ENCODE measurements at places on chromosomes 3 and 15. TPM values are rescaled to one million over a fixed set of nuclear protein-coding genes. Genes with fewer than 3 reads are reported as not detected.

GRM2 gene
- not detected for total RNA-seq

CILP gene
- total RNA-seq: 110 TPM

TTC21A gene
- total RNA-seq: 2.9 TPM

- DNase-seq: no peak
Measured at GRCh38 chr3:182182531-182182968, 470.8 kb downstream of the SOX2 start.

DNA sequence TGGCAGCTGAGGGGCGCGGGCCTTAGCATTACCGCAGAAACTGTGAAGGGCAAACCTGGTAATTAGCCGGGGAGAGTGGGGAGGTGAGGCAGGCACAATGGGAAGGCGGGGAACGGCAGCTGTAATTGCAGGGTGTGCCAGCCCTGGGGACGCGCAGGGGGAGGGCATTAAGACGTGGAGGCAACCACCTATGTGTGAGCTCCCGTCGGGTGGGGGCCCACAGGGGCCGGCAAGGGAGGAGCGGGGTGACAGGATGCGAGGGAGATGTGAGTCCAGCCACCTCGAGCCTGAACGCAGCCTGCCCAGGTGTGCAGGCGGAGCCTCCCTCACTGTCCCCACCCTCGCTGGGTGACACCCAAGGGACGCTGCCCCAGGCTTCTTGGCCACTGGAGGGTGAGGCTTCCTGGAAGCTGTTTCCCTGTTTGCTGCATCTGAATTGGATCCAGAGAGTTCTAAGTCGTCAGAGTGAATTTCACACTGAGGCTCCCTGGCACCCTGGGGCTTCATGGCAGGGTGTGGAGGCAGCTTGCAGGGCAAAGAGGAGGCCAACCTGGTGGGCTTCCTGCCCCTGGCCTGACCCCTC lies 130.6 kb upstream of the MEF2A start:
- DNase-seq: peak; percentile 48

DNA sequence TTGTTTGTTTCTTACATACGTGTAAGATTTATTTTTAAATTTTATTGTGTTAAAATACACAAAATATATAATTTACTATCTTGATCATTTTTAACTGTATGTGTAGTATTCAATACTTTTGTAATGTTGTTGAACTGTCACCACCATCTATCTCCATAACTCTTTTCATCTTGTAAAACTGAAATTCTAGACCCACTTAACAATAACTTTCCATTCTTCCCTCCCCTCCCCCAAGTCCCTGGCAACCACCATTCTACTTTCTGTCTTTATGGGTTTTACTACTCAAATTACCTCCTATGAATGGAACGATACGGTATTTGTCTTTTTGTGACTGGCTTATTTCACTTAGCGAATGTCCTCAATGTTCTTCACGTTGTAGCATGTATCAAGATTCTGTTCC lies 262.1 kb upstream of the CHRM5 start:
- no peak for DNase-seq

DNA sequence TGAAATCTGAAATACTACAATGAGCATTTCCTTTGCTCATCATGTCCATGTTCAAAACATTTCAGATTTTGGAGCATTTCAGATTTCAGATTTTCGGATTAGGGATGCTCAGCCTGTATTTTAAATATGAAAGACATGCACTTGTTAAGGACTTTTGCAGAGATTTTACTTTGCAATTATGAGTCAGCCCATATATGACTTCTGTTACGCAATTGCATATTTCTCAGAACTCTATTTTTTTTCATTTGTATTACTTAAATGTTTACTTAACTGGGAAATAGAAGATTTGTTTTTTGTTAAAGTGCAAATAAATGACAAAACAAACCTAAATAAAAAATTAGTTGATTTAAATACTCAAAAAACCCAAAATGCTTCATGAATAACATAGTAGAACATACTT lies 376.2 kb downstream of the ZBTB20 start:
- no peak for DNase-seq

- no peak for DNase-seq
Measured at GRCh38 chr15:41487381-41487780, 6.3 kb upstream of the ITPKA start.

DNA sequence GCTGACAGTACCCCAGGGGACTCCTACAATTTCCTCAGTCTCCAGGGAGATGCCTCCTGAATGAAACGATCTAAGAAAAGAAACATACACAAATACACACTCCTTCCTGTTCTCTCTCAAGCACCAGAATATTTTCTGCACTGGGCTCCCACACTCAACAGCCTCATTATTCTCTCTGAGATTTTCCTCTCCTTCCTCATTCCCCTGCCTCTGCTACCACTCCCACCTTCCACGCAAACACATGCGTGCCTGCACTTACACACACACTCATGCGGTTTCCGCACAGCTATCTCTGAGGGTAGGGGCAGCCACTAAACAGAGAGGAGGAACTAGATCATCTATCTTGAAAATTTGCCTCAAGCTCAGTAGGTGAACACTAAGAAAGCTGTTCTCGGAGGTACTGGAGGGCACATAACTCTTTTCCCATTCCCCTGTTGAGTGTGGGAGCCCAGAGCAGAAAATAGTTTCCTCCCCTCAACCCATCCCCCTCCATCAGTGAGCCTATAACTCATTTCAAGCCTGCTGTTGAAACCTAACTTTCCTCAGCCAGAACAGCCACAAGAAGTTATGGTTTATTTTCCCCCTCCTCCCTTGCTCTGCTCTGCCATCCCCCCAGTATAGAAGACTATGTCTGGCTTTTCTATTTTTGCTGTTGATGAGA lies 30.5 kb upstream of the TIPARP start:
- DNase-seq: no peak

GRCh38 chr3:182937293-182938051 lies 42.9 kb downstream of the DCUN1D1 start:
- no peak for DNase-seq

GRCh38 chr15:69713726-69714559 lies 261.3 kb downstream of the RPLP1 start:
- DNase-seq: no peak

DNA sequence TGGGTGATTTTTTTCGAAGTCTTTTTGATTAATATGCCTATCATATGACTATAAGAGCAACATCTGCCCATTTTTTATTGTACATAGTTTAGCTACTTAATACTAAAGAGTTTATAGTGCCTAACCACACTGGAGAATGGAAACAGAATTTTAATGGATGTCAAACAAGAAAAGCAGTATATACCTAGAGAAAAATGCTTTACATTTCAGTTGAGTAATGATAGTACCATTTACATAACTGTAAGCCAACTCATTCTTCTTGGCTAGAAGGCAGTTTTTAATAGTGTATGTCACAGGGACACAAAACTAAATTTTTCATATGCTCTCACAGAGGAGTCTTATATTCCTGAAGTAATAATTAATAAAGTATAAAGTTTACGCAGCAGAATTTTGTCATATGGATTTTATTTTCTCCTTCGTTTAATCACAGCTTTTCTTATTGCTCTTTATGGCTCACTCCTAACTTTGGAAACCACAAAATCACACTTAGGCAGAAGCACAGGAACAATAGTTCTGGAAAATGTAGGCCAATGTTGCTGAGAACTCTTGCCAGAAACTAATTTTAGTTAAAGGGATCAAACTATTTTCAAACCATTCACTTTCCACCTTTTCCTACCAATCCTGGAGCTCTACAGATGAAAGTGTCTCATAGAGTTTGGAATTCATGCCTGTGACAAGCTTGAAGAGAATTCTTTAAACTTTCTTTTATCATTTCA lies 243.6 kb downstream of the ZIC1 start:
- DNase-seq: no peak

- peak; percentile 68 for DNase-seq
Measured at GRCh38 chr3:42666577-42666998, 13.1 kb downstream of the ZBTB47 start.

Measured in sigmoid colon (tissue), 7 donors.